IMR-90 (cell line): ENCODE measurements at places on chromosomes 4 and X. TPM values are rescaled to one million over a fixed set of nuclear protein-coding genes. Genes with fewer than 3 reads are reported as not detected.

- no peak for DNase-seq
Measured at GRCh38 chr4:180081072-180081471, 2162.1 kb upstream of the TENM3 start.

DNA sequence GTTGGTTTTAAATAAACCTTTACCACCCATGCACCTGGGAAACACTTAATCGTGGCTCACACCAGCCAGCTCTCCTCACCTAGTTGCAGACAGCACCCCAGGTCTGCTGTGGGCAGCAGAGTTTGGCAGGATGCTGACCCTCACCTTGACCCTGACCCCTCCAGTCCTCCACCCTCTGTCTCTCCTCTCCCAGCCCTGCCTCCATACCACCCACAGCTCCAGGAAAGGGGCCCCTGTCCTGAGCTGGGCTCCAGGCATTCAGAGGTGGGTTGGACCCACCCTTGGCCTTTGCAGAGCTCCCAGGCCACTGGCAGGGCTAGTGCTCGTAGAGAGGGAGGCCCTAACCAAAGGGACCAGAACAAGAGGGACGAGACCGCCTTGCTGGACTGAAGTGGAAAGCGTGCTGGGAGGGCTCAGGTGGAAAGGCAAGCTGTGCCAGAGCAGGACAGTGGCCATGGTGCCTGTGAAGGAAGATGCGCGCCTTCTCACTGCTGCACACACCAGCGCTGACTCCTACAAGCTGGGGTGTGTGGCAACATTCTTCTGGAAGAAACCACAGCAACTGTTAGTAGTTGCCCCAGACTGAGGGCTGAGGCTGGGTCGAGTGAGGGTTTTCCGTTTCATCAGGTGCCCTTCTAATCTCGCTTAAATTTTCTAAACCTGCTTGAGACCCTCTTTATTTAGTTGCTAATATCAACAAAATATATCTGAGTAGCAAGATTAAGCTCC is 10.7 kb upstream of the S100P start:
- DNase-seq, result no peak

- no peak for DNase-seq
Measured at GRCh38 chr4:123807866-123808265, 411.3 kb downstream of the SPRY1 start.

IRF2 gene
- 16.5 and 20.6 TPM in 2 replicates for polyA plus RNA-seq

AR gene
- 1.3 and 1.5 TPM in 2 replicates for polyA plus RNA-seq

CT45A10 gene
- not detected in 2 replicates for polyA plus RNA-seq
